Activated CD4-positive, alpha-beta T cell treated with anti-CD3 and anti-CD28 coated beads, Interleukin-2, Interleukin-6, amounts not matched to agents 100 ng/mL and 50 ng/mL, durations not matched to agents 16 hours and 8 hours (primary cell): ENCODE measurements at places on chromosomes 2 and 18.

DNA sequence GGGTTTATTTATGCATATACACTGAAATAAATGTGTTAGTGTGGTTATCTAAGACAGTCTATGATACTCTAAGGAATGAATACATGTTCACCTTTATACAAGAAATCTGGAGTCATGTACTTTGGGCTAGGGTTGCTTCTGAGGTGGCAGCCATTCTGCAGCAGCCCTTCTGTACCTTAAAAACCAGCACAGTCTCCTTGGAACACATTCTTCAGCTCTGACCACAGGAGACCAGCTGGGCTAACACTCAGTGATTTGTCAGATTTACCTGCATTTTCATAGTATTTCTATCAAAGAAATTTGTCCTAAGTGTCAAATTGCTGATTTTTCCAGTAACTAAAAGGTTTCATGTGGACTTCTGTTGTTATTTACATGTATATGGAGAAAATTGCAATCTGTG is 167.7 kb downstream of the CAMKMT start:
- no peak for DNase-seq

GRCh38 chr2:183059561-183059960 is 19.0 kb upstream of the DUSP19 start:
- peak; percentile 20 for DNase-seq

DNA sequence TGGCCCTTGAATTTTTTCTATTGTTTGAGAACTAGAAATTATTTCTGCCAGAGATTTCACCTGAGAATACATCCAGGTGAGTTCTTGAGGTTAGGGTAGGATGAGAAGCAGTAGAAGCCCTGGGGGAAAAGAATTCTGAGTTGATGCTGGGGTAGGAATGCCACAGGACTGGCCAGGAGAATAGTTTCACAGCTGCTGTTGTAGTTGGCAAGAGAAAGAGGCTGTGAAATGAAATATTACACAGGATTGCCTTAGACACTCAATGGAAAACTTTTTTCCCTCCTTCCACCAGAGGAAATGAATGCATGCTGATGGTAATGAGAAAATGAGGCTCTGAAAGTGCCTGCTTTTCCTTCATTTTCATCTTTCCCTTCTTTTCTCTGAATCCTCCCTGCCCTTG is 54.6 kb downstream of the PRKCE start:
- no peak for DNase-seq

DNA sequence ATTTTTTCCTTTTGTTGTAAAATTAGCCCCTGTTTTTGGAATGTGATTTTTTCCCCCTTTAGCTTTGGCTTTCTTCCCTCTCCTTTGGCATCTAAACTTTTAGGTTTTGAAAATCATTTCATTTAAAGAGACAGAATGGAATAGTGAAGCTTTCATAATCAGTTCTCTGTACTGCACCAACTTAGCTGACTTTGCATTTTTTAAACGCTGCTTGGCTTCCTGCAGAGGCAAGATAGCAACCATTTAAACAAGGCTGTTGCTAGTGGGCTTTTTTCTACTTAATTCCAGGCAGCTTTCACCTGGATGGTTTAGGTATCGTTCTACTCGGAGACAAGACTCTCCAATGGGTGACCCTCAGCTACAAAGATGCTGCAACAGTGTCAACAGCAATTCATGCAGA is 267.9 kb upstream of the PKDCC start:
- no peak for DNase-seq

GRCh38 chr2:203799908-203800307 is 67.7 kb upstream of the CTLA4 start:
- DNase-seq = peak; percentile 65

DNA sequence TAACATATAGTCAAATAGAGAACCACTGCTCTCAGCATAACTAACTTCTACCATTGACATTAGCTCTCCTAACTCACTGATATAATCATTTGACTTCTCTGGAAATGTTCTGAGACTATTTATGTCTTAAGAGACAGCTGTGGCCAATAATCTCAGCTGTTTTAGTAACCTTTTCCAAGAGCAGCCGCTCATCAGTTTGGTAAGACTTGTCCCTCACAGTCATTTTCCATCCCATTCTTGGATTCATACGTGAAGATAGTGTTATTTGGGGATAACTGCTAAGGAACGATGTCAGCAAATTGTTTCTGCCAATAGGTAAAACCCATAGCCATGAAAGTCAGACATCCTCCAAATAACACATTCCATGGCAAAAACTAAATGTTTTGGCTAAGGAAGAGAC is 127.8 kb downstream of the LNPK start:
- DNase-seq = no peak

- DNase-seq = no peak
Measured at GRCh38 chr18:28036488-28036887, 140.4 kb downstream of the CDH2 start.

GRCh38 chr2:152766928-152767327 is 48.5 kb downstream of the ARL6IP6 start:
- no peak for DNase-seq

DNA sequence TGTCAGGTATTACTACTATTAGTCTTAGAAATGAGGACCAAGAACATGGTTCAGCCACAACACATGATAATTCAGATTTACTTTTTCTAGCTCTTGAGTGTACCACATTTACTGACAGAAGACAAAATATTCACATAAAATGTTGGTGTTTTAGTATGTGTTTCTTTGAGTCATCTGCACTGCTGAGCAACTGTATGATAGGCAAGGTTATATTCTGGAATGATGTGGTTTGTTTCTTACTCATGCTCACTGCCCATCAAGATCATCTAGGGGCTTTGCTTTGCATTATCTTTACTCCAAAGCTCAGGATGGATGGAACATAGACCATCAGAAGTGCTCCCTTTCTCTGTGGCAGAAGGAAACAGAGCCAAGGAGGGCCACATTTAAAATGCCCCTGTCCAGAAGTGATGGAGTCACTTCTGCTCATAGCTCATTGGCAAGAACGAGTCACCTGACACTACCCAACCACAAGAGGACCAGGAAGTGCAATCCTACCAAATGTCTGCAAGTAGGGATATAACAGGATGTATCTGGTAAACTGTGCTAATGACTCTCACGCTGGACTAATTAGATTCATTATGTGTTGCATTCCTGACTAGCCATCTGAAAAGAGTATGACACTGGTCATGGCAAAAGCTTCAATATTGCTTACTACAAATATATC is 81.5 kb downstream of the DIS3L2 start:
- no peak for DNase-seq

- no peak for DNase-seq
Measured at GRCh38 chr2:147487286-147487977, 357.4 kb upstream of the ACVR2A start.

- no peak for DNase-seq
Measured at GRCh38 chr18:45608400-45608799, 6.9 kb upstream of the SLC14A2 start.
